ENCODE measurements at places on chromosomes 7 and 10.

GRCh38 chr7:117085769-117086463 is 132.6 kb downstream of the ST7 start:
- DNase-seq = no peak

- DNase-seq = no peak
Measured at GRCh38 chr10:7231509-7232414, 179.1 kb downstream of the SFMBT2 start.

DNA sequence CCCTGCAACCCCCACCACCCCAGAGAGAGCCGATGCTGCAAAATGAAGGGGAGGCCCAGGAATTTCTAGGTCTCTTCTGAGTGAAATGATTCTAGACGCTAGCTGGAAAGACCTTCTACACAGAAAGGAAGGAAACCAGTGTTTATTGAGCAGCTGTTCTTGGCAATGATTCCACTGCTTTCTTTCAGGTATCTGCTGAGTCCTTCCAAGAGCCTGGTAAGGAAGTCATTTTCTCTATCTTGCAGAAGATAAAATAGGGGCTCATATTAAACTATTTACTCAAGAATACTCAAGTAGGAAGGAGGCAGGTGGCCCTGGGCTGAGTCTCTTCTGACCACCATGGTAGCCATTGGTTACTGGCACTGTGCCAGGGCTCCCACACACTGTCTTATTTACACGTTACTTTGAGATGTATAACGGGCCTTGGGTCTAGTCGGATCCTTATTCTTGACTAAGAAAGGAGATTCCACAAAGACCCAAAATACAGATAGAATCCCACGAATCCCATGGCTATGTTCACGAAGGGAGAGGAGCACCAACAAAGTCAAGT is 112.1 kb downstream of the GALNT11 start:
- no peak for DNase-seq

- DNase-seq = no peak
Measured at GRCh38 chr7:5296611-5297226, 14.0 kb downstream of the SLC29A4 start.

- no peak for DNase-seq
Measured at GRCh38 chr10:112343056-112343806, 30.7 kb upstream of the ACSL5 start.
